ENCODE measurements at places on chromosomes 5 and 9.

DNA sequence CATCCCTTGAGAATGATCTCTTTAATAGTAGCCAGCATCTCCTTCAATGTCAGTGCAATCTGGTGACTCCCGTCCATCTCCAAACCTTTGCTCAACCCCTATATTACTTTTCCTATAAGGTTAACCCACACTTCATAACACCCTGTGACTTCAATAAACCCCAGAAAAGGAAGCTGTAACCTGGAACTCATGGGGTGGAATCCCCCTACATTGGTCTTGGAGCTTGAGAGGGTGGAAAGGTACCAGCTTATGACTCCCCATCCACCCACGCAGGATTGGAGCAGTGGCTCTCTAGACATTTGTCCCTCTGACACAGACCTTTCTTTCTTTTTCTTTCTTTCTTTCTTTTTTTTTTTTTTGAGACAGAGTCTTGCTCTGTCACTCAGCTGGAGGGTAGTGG, 54.7 kb upstream of the ZFR start:
- no peak for DNase-seq

DNA sequence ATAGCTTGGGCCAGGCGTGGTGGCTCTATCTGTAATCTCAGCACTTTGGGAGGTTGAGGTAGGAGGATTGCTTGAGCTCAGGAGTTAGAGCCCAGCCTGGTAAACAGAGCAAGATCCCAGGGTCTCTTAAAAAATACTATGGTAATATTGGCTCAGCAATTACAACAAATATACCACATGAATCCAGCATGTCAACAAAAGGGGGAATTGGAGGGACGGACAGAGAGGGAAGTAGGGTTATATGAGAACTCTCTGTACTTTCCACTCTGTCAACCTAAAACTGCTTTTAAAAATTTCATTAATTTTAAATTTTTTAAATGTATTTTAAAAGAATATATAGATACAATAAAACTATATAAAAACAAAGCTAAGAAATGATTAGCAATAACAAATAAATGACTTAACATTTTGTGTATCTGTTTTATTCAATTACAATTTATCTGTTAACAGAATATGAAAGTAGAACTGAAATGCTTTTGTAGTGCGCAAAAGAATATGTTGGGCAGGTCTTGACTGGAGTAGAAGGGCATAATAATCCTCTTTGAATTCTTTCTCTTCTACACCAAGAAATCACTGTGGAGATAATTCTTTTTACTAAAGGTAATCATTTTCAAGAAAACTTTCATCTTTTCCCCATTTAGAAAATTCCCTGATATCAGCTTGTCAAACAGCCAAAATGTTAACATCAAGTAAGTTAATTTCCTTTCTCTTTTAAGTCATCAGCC, 12.9 kb upstream of the CDC42SE2 start:
- DNase-seq = no peak

DNA sequence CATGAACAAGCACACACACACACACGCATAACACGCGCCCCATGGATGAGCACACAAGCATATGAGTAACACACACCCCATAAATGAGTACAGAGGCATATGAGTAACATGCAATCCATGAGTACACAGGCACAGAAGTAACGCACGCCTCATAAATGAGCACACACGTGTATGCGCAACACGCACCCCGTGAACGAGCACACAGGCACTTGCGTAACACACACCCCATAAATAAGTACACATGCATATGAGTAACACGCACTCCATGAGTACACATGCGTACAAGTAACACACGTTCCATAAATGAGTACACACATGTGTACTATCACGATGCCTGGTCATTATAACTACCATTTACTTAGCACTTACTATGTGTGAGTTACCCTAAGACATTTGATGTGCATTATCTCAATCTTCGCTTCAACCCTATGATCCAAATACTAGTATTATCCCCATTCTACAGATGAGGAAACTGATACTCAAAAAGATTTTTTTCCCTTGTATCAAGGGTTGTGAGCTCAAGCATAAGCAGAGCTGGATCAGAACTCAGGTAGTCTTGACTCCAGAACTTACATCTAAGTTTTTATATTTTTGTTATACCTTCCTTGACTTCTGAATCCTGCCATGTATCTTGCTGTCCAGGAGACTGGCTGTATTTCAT, 7.7 kb downstream of the MED27 start:
- DNase-seq = no peak

DNA sequence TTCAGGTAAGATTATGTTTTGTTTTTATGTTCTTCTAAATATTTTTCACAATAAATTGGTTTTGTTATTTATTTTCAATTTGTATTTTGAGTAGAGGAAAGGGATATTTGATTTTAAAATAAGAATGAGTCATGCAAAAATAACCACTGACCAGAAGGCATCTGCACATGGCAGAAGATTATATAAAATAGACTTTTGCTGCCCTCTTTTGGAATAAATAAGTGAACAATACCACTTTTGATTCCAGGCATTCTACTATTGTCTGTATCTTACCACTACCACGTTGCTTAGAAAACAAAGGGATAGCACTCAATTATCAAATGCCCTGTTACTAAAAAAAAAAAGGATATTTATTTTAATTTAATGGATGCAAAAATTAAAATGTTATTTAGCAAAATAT, 227.3 kb upstream of the ITGA1 start:
- no peak for DNase-seq

- no peak for DNase-seq
Measured at GRCh38 chr5:24363789-24364481, 280.8 kb downstream of the CDH10 start.

DNA sequence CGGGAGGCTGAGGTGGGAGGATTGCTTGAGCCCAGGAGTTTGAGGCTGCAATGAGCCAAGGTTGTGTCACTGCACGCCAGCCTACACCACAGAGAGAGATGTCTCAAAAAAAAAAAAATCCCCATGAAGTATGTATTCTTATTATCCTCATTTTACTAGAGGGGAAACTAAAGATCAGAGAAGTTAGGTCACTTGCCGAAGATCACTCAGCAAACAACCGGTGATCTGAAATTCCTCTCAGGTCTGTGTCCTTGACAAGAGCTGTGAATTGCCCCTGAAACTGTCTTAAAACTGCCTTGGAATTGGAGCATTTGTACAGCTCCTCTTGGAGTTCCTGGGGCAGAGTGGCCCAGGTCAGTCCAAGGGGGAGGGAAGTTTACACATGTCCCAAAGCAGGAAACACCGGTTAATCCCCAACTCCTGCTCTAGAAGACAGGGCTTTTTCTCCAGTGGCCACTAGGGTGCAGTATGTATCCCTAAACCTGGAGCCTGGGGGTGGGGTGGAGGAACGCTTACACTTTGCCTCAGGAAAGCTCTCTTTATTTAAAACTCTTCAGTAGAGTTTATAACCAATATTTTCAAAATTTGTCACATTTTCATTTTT, 27.6 kb downstream of the AQP7 start:
- no peak for DNase-seq

- no peak for DNase-seq
Measured at GRCh38 chr5:133354323-133355185, 257.8 kb downstream of the FSTL4 start.

- DNase-seq = no peak
Measured at GRCh38 chr9:87796196-87796595, 70.3 kb downstream of the CTSL start.

- DNase-seq = no peak
Measured at GRCh38 chr5:152527358-152528052, 122.4 kb upstream of the NMUR2 start.

DNA sequence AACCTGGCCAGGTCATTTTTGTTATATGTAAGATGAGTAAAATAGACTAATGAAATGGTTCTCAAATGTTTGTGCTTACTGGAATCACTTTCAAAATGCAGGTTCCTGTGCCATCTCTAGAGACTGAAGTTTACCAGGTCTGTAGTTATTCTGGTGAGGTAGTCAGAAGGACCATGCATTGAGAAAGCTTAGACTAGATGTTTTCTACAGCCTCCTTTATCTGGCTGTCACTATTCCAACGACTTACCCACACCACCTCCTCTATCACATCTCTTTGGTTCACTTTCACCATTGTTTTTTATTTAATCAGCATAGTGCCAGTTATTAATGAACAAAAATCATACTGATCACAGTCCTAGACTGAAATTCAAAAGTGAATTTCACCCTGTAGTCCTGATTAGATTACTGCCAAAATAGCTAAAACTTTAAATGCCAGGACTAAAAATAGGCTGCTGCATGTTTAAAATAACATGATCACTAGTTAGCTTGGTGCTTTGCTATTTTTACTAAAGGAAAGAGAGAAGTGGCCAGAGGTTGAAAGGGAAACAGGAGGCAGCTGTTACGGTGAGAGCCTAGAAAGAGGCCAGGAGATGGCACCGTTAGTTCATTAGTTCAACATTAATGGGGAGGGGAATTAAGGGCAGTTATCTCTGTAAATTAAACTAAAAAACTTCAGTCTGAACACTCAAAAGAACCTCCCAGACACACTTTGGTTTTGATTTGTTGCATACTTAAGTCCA, 13.9 kb upstream of the FNIP1 start:
- no peak for DNase-seq

GRCh38 chr5:35853631-35854030, 3.1 kb upstream of the IL7R start:
- no peak for DNase-seq

DNA sequence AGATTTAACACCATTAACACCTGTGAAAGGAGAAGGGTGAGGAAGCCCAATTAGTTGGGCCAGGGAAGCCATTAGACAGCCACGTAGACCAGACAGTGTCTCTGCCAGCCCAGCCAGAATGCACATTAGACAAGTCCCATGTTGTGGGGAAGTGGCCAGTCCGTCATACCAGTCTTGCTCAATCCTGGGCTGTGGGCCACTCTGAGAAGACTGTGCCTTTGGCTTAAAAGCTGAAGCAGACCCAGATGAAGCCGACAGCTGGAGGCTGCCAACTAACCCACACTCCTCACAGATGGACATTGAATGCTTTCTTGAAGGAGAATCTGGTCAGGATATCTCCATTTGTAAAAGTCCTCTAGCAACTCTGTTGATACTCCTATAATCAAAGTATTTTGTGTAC, 128.5 kb downstream of the CHSY3 start:
- DNase-seq = no peak

DNA sequence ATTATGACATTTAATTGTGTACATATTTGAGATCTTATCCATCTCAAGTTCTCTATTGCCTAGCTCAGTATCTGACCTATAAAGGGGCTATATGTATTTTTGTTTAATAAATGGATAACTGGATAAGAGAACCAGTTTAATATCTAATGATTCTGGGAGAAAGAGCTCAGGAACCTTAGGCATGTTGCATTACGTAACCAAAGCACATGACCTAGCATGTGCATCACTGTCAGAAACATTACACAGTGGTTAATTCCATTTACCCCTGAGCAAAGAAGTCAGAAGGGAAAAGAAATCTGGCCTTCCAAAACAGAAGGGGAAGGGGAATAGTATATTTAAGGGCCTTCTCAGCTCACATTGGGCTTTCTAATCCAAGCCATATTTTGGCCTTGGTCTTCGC, 12.3 kb downstream of the PAPPA start:
- no peak for DNase-seq
